Heart right ventricle (tissue), 16 donors: ENCODE measurements at places on chromosomes 7 and 10. TPM values are rescaled to one million over a fixed set of nuclear protein-coding genes. Genes with fewer than 3 reads are reported as not detected.

DNA sequence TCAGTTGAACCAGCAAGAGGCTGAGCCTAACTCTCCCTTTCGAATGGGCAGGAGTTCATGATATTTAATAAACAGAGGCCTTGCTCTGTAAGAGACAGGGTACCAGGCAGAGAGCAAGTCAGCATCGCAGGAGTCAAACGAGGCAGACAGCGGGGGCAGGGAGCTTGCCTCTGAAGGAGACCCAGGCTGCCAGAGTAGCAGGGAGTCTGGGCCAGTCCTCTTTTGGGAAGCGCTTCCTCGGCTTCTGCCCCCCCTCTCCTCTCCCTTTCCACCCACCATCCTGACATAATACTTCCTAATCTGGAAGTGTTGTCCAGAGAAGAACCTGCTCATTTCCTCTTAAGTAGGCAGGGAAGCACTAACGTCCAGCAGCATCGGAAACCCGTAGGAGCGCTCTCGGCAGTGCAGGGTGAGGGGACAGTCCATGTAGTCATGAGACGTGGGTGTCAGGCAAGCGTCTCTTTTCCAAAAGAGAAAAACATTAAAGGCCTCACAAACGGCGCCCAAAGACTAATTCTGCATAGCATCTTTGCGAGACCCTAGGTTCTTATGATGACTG, 171.1 kb downstream of the EGFR start:
- peaks cover 17% of the 10 kb centered on the region for H3K4me1 ChIP-seq
- H3K27me3 ChIP-seq = no peaks in the 10 kb centered on the region
- H3K36me3 ChIP-seq = peaks cover 6% of the 10 kb centered on the region
- no peak for DNase-seq
- H3K4me3 ChIP-seq = no peak overlapping the region

DNA sequence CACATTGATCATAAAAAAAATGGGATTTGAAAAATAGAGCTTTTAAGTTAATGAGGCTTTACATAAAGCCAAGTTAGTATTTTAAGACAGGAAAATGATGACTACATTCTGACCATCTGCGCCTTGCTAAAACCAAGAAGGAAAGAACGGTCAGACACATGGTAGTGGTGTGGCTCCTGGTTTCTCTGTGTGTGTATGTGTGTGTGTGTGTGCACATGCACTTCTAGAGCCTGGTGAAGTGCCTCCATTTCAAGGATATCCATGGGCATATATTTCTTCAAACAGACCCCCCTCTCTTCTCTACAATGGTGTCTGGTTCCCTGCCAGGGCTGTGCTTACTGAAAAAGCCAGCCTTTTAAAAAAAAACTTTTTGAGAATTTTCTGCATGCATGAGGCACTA, 80.9 kb downstream of the FRMPD2 start:
- H3K4me1 ChIP-seq = no peaks in the 10 kb centered on the region
- no peaks in the 10 kb centered on the region for H3K36me3 ChIP-seq
- no peak overlapping the region for H3K4me3 ChIP-seq
- H3K27me3 ChIP-seq = no peaks in the 10 kb centered on the region
- H3K27ac ChIP-seq = no peak overlapping the region

DNA sequence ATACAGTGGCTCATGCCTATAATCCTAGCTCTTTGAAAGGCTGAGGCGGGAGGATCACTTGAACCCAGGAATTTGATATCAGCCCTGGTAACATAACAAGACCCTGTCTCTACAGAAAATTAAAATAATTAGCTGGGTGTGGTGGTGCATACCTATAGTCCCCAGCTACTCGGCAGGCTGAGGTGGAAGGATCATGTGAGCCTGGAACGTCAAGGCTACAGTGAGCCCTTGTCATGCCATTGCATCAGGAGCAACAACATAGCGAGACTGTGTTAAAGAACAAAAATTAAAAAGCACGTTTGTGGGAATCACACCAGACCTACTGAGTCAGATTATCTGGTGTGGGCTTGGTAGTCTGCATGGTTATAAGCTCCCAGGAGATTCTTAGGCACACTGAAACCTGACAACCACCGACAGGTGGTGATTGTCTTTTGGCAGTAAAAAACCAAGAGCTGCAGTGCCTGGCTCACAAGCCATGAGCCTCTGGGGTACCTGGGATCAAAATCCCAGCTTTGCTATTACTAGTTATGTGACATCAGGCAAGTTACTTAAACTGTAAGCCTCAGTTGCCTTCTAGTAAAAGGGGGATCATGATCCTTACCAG, 146.9 kb downstream of the SND1 start:
- no peak overlapping the region for H3K27ac ChIP-seq
- H3K4me1 ChIP-seq = peaks cover 22% of the 10 kb centered on the region
- H3K27me3 ChIP-seq = no peaks in the 10 kb centered on the region
- DNase-seq = no peak

- no peak for DNase-seq
- H3K4me3 ChIP-seq = no peak overlapping the region
- H3K36me3 ChIP-seq = no peaks in the 10 kb centered on the region
Observed at GRCh38 chr7:150982351-150982750, 4.2 kb upstream of the KCNH2 start.

DNA sequence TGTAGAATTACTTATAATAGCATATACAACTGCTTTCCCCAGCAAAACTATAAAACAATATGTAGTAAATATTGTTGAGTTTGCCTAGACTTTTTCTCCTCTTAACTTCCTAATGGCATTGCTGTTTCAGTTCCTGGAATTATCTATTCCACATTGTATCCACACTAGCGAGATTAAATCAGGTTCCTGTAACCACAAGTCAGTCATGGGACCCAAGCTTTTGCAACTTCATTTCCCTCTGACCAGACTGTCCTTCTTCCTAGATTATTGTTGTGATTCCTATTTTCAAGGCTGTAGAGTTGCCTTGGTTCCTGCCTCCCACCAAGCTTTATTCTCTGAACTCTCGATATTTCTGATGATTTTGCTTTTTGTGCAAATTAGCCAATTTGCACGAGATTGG, 173.3 kb upstream of the ZNF804B start:
- no peaks in the 10 kb centered on the region for H3K36me3 ChIP-seq
- no peak overlapping the region for H3K27ac ChIP-seq
- DNase-seq = no peak
- no peaks in the 10 kb centered on the region for H3K27me3 ChIP-seq
- no peak overlapping the region for H3K4me3 ChIP-seq

DNA sequence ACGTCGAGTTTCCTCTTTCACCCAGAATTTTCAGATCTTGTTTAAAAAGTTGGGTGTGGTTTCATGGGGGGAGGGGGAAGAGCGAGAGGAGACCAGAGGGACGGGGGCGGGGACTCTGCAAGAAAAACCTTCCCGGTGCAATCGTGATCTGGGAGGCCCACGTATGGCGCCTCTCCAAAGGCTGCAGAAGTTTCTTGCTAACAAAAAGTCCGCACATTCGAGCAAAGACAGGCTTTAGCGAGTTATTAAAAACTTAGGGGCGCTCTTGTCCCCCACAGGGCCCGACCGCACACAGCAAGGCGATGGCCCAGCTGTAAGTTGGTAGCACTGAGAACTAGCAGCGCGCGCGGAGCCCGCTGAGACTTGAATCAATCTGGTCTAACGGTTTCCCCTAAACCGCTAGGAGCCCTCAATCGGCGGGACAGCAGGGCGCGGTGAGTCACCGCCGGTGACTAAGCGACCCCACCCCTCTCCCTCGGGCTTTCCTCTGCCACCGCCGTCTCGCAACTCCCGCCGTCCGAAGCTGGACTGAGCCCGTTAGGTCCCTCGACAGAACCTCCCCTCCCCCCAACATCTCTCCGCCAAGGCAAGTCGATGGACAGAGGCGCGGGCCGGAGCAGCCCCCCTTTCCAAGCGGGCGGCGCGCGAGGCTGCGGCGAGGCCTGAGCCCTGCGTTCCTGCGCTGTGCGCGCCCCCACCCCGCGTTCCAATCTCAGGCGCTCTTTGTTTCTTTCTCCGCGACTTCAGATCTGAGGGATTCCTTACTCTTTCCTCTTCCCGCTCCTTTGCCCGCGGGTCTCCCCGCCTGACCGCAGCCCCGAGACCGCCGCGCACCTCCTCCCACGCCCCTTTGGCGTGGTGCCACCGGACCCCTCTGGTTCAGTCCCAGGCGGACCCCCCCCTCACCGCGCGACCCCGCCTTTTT, at the start of gene VIM:
TSS of gene VIM (plus strand) at position 151 of the 925 bp plus-strand sequence. CDS start 1,182 bp downstream, outside the sequence.
- no peaks in the 10 kb centered on the region for H3K36me3 ChIP-seq
- H3K27me3 ChIP-seq = no peaks in the 10 kb centered on the region
- H3K4me1 ChIP-seq = peaks cover 39% of the 10 kb centered on the region
- peak within 1 kb of the TSS; percentile 86 for H3K4me3 ChIP-seq

Gene C10orf67
- 0.42 TPM for polyA plus RNA-seq
